Left kidney (tissue), 8 donors: ENCODE measurements at places on chromosomes 2 and 18. TPM values are rescaled to one million over a fixed set of nuclear protein-coding genes. Genes with fewer than 3 reads are reported as not detected.

Gene IL1R2
- polyA plus RNA-seq, result 0.47 TPM

Gene BCL2
- 25.2 TPM for polyA plus RNA-seq

DNA sequence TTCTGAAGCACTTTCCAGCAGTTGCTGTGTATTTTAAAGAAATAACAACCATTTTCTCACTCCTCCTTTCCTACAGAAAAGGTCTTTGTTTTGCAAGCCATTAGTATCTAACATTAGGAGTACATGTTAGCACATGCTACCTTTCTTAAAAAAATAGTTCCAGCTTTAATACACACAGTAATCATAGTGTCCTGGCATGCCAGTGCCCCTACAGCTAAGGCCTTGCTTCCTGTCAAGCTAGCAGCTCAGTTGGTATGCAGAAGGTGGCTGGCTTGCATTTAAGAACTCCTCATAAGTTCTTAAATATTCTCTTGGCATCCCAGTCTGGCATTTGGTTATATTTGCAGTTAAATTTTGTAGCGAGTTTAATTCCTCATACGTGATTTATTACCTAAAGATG is 141.3 kb upstream of the IL1R2 start:
- DNase-seq, result no peak

GRCh38 chr2:135931776-135932443 is 53.5 kb downstream of the DARS1 start:
- DNase-seq, result no peak
